ENCODE measurements at places on chromosomes 7 and 10. TPM values are rescaled to one million over a fixed set of nuclear protein-coding genes. Genes with fewer than 3 reads are reported as not detected.

The PTPRZ1 gene
- total RNA-seq, result not detected

The MYH16 gene
- total RNA-seq, result not detected

GRCh38 chr10:118980870-118981269 is 48.6 kb upstream of the NANOS1 start:
- no peaks in the 10 kb centered on the region for H3K27me3 ChIP-seq
- H3K4me3 ChIP-seq, result no peak overlapping the region
- H3K4me1 ChIP-seq, result no peaks in the 10 kb centered on the region
- no peaks in the 10 kb centered on the region for H3K36me3 ChIP-seq
- no peak overlapping the region for H3K27ac ChIP-seq
- DNase-seq, result no peak

- H3K4me1 ChIP-seq, result no peaks in the 10 kb centered on the region
- no peak overlapping the region for H3K27ac ChIP-seq
- no peak overlapping the region for H3K4me3 ChIP-seq
- no peaks in the 10 kb centered on the region for H3K36me3 ChIP-seq
- no peaks in the 10 kb centered on the region for H3K27me3 ChIP-seq
Measured at GRCh38 chr7:85529201-85529600, 342.3 kb upstream of the SEMA3D start.

The OPN1SW gene
- not detected for total RNA-seq

DNA sequence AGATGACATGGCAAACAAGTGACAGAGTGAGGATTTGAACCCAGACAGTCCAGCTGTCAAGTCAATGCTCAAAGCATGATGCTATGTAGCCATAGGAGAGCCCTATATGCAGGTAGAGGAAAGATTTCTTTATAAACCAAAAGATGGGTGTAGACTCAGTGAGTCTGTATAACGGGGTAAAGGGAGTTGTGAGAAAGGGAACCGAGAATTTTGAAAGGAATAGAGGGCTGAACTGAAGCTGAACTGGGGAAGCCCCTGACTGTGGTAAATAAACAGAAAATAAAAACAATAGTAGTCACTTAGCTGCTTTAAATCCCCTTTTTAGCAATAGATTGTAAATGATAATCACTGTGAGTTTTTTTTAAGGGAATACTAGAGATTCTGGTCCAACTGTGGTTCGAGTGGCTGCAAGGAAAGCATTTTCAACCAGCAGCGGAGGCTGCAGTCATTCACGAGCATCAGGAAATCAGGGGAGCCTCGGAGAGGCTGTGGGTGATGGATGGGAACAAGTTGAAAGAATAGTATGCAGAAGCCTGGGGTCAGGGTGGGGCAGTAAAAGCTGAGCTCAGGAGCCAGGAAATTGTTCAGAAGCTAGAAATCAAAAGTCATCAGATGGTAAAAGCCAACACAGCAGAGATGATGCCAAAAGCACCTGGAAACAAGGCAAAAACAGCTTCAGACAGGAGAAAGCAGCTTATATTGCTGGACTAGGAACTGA is 393.5 kb downstream of the GFRA1 start:
- H3K36me3 ChIP-seq, result no peaks in the 10 kb centered on the region
- H3K4me3 ChIP-seq, result no peak overlapping the region
- no peak for DNase-seq
- no peaks in the 10 kb centered on the region for H3K4me1 ChIP-seq
- H3K27me3 ChIP-seq, result no peaks in the 10 kb centered on the region

DNA sequence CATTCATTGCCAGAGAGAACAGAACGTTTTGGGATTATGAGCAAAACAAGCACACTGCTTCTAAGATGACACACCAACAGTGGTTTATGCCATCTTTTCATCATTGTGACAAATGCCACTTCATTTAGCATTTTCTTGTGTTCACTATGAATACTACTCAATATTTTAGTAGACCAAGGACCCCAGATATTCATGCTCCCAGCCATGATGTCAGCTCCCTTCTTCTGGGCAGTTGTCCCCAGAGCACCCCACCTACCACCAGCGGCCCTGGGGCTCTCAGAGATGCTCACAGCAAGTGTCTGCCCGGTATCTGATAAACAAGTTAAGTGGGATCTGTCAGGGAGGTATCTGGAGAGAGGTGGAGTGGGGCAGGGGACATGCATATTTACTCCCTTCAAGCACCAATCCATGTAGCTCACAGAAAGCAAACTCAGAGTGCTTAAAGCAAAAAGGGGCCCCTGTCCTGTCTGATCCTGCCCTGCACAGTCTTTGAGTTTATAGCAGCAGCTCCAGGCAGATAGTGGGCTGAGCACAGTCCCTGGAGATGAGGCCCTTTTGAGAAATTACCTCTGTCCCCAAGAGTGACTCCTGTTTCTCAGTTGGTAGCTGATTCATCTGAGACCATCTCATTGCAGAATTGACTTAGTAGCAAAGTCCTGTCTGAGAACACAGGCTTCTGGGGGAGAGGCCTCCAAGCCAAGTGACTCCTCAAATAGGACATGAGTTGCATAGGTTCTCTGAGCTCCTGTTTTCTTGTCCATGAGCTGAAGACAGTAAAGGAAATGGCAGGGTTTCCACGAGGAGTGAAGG is 281.8 kb upstream of the KLF6 start:
- no peak overlapping the region for H3K4me3 ChIP-seq
- no peak overlapping the region for H3K27ac ChIP-seq
- H3K27me3 ChIP-seq, result no peaks in the 10 kb centered on the region
- H3K36me3 ChIP-seq, result no peaks in the 10 kb centered on the region

- peaks cover 2% of the 10 kb centered on the region for H3K4me1 ChIP-seq
- DNase-seq, result no peak
- H3K27ac ChIP-seq, result no peak overlapping the region
- no peaks in the 10 kb centered on the region for H3K27me3 ChIP-seq
- H3K4me3 ChIP-seq, result no peak overlapping the region
Measured at GRCh38 chr10:110576220-110576619, 8.7 kb downstream of the SMC3 start.

The COL13A1 gene
- total RNA-seq, result not detected

DNA sequence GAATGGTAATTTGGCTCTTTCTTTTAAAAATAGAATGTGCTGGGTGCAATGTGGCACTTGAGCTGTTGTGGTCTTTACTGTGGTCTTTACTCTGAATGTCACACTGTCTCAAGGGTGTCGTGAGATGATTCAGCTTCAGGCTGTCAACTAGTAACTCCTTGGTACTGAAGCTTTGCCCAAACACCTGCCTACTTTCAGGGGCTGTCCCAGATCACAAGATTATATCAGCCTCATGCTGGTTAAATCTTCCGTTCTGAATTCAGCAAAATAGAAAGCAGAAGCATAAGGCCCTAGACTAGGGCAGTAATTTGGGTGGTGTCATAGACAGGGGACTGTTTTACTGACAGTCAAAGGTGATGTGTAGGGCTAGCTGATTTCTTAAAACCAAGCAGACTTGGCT is 110.9 kb downstream of the BAMBI start:
- no peak overlapping the region for H3K4me3 ChIP-seq
- H3K4me1 ChIP-seq, result no peaks in the 10 kb centered on the region
- no peak for DNase-seq
- H3K27me3 ChIP-seq, result no peaks in the 10 kb centered on the region
- no peaks in the 10 kb centered on the region for H3K36me3 ChIP-seq

DNA sequence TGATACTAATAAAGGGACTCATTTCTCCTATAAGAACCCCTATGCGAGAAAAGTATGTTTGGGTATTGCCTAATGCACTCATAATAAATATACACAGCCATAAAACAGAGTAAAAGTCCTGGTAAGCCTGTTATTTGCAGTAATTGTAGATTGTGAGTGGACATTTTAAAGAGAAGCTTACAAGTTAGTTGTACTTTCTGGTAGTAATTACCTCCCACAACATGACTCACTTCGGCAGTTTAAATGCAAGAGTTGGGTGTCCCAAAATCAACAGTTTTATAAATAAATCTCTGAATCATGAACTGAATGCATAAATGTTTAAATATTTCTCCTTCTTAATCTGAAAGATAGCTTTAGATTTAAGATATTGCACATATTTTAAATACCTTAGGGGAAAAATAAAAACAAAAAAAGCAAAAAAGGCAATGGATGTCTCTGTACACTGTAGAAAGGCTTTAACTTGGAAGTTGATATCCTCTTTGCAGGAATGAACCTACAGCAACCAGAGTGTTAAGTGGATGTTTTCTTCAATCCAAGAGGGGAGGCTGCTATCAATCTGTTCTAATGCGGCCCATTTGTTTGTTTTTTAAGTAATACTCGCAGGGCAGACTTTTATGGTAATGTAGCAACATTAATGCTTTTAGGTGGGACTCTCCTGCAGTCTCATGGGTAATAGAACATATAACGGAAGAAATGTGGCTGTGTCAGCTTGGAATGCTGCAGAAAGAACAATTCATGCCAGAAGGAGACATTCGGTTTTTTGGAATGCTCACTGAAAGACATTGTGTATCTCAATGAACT is 57.3 kb upstream of the ZEB1 start:
- H3K4me3 ChIP-seq, result no peak overlapping the region
- no peak for DNase-seq
- no peaks in the 10 kb centered on the region for H3K27me3 ChIP-seq
- no peaks in the 10 kb centered on the region for H3K4me1 ChIP-seq
- H3K36me3 ChIP-seq, result no peaks in the 10 kb centered on the region
- no peak overlapping the region for H3K27ac ChIP-seq

DNA sequence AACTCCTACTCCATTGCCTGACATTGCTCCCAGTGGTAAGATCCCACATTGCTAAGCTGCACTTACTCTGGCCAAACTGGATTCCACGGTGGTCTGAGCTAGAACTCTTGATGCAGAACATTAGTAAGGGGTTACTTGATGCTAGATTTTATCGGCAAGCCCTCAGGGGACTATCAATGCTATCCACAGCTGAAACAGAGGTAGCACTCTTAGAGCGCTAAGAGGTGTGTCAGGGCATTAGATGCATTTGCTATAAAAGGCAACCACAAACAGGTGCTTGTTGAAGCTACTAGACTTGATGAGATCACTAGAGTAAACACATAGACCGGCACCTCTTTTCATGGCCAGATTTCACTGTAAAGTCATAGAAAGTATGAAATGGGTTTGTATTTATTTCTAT is 116.3 kb downstream of the MDFIC start:
- no peak overlapping the region for H3K27ac ChIP-seq
- H3K4me1 ChIP-seq, result no peaks in the 10 kb centered on the region
- no peak for DNase-seq
- H3K27me3 ChIP-seq, result no peaks in the 10 kb centered on the region
- H3K4me3 ChIP-seq, result no peak overlapping the region
- no peaks in the 10 kb centered on the region for H3K36me3 ChIP-seq

DNA sequence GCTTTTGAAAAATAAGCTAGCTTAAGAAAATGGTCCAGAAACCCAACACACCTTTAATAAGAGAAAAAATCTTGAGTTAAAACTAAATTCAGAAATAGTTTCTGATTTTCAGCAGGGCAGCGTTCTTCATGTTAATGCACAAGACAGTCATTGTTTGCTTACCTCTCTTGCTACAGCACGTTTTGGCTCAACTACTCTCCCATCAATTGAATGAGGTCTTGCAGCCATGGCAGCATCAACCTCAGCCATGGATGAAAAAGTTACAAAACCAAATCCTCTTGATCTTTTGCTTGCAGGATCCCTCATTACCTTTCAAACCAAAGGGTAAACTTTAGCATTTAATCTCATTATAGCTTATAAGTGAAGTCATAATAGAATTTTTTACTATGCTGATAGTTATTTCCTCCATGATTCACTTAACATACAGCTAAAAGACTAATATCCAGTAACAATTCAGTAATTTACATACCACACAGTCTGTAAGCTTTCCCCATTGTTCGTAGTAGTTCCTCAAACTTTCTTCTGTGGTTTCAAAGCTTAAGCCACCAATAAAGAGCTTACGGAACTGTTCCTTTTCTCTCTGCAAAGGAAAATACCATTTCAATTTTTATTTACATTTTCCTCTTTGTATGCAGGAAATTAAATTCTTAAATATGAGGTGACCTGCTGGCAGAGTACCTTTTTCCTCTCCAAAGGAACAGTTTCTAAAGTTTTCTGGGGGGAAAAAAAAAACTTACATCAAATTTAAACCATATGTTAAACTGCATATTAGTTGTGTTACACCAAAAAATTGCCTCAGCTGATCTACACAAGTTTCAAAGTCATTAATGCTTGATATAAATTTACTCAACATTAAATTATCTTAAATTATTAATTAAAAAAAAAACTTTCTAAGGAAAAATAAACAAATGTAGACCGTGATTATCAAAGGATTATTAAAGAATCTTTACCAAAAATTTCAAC is 3.1 kb downstream of the HNRNPA2B1 start:
- H3K36me3 ChIP-seq, result peaks cover 65% of the 10 kb centered on the region
- DNase-seq, result peak; percentile 80
- H3K27ac ChIP-seq, result peak overlapping the region; percentile 45

DNA sequence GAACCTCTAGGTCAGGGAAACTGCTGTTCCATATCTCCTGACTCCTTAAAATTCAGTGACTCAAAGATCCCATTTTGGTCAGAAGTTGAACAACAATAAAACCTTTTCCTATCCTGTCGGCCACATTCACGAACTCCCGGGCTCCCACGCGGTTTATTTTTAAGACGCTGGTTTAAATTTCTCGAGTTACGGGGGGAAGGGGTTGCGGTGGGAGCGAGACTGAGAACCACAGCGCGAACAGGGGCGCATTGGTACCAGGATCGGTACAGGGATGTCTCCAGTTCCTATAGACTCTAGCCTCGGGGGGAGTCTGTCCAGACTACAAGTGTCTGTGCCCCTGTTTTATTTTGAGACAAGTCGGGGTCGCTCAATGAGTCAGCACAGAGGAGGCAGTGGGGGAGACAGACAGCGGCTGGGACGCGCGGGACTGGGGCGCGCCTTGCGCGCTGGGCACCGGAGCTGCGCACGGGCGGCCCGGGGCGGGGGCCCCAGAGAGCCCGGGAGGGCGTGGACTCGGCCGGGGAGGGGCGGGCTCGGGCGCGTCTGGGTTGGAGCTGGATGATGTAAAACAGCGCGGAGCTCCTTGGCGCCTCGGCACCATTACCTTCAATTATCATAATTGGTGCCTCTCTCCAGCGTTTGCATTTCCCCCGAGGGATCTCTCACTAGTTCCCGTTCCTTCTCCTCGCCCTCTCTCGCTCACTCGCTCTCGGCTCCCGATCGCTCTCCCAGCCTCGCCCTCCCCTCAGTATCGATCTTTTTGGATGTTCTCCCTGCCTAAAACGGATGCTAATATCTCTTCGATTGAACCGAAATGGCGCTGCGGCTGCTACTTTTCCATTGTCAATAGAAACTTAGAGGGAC is 8.7 kb upstream of the BAMBI start:
- H3K4me3 ChIP-seq, result peak overlapping the region; percentile 2
- peaks cover 61% of the 10 kb centered on the region for H3K27me3 ChIP-seq

Data from B cell (primary cell).